ENCODE measurements at places on chromosomes 5 and 9. TPM values are rescaled to one million over a fixed set of nuclear protein-coding genes. Genes with fewer than 3 reads are reported as not detected.

- no peak for DNase-seq
- H3K27ac ChIP-seq, result no peak overlapping the region
- no peaks in the 10 kb centered on the region for H3K4me1 ChIP-seq
- no peak overlapping the region for H3K4me3 ChIP-seq
- H3K36me3 ChIP-seq, result no peaks in the 10 kb centered on the region
Measured at GRCh38 chr5:113163328-113163727, 186.7 kb downstream of the DCP2 start.

- no peak overlapping the region for H3K27ac ChIP-seq
- no peaks in the 10 kb centered on the region for H3K4me1 ChIP-seq
- no peaks in the 10 kb centered on the region for H3K36me3 ChIP-seq
- no peak for DNase-seq
- H3K27me3 ChIP-seq, result no peaks in the 10 kb centered on the region
Measured at GRCh38 chr5:162956570-162956969, 480.8 kb upstream of the CCNG1 start.

GRCh38 chr5:56322592-56322991, 89.5 kb upstream of the ANKRD55 start:
- no peak for DNase-seq
- no peaks in the 10 kb centered on the region for H3K27me3 ChIP-seq
- peaks cover 22% of the 10 kb centered on the region for H3K4me1 ChIP-seq
- no peak overlapping the region for H3K4me3 ChIP-seq

DNA sequence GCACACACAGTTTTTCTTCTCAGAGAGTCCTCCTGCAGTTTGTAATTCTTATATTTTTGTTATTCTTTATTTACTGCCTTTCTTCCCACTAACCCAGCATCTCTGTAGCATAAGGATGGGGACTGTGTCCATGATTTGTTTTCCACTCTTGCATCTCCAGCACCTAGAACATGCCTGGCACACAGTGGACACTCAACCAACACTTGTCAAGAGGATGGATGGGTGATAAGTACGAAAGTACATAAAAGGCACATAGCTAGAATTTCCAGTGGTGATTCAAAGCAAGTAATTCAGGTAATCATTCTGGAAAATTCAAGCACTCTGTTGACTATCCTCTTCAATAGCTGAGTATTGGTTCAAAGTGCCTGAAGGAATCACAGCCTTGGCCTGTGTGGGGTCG, 60.2 kb upstream of the TRIO start:
- DNase-seq, result no peak
- no peaks in the 10 kb centered on the region for H3K36me3 ChIP-seq
- H3K27ac ChIP-seq, result no peak overlapping the region
- no peaks in the 10 kb centered on the region for H3K4me1 ChIP-seq
- H3K27me3 ChIP-seq, result no peaks in the 10 kb centered on the region
- H3K4me3 ChIP-seq, result no peak overlapping the region

Gene CAMK2A
- total RNA-seq, result not detected

DNA sequence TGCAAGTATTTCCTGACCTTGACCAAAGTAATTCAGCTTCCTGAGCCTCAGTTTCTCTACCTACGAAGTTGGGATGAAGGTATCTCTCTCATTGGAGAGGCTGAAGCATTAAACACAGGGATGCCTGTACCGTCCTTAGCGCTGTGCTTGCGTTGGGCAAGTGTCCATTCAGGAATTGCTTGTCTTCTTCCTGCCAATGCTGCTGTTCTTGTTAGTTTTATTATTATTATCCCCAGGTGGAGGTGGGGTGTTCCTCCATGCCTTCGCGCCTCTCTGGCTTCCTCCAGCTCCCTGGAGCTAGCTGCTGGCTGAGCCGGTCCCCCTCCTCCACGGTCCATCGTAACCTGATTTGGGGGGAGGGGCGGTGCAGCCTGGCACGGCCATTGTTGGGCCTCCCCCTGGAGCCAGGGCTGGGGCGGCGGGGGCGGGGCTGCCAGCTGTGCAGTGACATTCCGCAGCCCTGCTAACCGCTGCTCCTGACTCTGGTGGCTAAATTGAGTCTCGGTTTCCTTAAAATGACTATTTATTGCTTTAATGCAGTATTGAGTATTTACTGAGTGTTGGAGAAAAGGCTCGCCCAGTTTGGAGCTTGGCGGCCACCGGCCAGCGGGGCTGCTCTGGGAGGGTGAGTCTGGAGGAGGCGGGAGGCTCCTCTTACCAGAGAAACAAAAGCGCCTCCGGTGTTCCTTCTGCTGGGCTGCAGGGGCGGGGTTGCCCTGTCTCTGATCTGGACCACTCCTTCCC, 51.3 kb downstream of the LMX1B start:
- H3K27ac ChIP-seq, result no peak overlapping the region
- H3K27me3 ChIP-seq, result no peaks in the 10 kb centered on the region
- DNase-seq, result no peak
- H3K36me3 ChIP-seq, result no peaks in the 10 kb centered on the region
- H3K4me1 ChIP-seq, result no peaks in the 10 kb centered on the region

DNA sequence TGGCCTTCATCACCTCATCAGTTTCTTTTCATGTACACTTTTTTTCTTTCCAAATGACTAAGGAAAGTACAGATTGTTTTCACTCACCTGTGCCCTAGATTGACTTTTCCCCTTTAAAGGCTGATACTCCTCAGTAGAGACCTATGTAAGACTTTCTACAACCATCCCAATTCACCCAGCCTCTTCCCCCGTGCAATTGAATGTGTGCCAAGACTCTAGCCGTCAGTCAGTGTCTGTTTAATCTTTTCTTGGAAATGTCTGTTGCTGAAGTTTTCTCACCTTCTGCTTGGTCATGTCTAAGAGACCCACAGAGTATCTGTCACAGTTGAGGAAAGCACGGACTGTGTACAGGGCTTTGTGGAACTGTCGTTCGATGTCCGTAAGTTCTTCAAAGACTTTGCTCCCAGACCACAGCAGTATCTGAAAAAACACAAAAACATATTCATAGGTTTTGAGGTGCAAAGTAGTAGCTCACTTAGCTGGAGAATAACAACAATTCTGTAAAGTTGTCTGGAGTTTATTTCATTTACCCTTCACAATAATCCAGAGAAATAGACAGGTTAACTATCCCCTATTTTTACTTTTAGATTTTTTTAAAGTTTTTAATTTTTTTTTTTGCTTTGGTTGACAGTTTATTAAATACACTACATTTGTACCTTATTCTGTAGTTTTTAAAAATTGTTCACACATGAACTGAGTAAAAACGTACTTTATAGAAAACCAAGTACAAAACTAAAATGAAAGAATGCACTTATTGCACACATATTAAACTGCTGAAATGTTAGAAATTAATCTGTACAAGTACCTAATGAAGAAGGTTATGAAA, 13.6 kb downstream of the PDE6A start:
- no peak overlapping the region for H3K4me3 ChIP-seq
- no peaks in the 10 kb centered on the region for H3K36me3 ChIP-seq
- DNase-seq, result no peak
- no peaks in the 10 kb centered on the region for H3K4me1 ChIP-seq
- H3K27me3 ChIP-seq, result peaks cover 3% of the 10 kb centered on the region
- H3K27ac ChIP-seq, result no peak overlapping the region

Gene HSPB3
- not detected for total RNA-seq

Gene PRR7
- 28.2 TPM for total RNA-seq

GRCh38 chr9:14251154-14252071, 62.5 kb downstream of the NFIB start:
- no peak for DNase-seq
- H3K36me3 ChIP-seq, result no peaks in the 10 kb centered on the region
- H3K4me3 ChIP-seq, result no peak overlapping the region
- no peak overlapping the region for H3K27ac ChIP-seq
- no peaks in the 10 kb centered on the region for H3K4me1 ChIP-seq

GRCh38 chr5:115463983-115464382, 80.6 kb downstream of the FEM1C start:
- H3K36me3 ChIP-seq, result no peaks in the 10 kb centered on the region
- no peak for DNase-seq
- no peaks in the 10 kb centered on the region for H3K4me1 ChIP-seq
- H3K27ac ChIP-seq, result no peak overlapping the region

Gene PPP1R26
- 0.35 TPM for total RNA-seq

DNA sequence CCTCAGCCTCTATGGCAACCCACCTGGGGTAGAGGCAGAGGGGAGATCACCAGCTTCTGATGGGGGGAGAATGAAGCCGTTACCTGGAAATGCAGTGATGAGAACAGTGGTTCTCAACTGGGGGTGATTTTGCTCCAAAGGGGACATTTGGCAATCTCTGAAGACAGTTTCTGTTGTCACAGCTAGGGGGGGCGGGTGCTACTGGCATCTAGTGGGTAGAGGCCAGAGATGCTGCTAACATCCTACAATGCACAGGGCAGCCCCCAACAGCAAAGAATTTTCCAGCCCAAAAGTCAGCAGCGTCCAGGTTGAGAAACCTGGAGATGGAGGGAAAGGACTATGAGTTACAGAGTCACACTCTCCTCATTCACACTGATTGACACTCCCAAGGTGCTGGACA, 84.5 kb downstream of the FGF1 start:
- peaks cover 14% of the 10 kb centered on the region for H3K27me3 ChIP-seq
- no peak overlapping the region for H3K27ac ChIP-seq
- H3K4me3 ChIP-seq, result no peak overlapping the region
- no peaks in the 10 kb centered on the region for H3K4me1 ChIP-seq

GRCh38 chr9:749716-750115, 91.8 kb upstream of the DMRT1 start:
- no peaks in the 10 kb centered on the region for H3K27me3 ChIP-seq
- no peak for DNase-seq
- no peak overlapping the region for H3K4me3 ChIP-seq
- no peaks in the 10 kb centered on the region for H3K36me3 ChIP-seq
- no peak overlapping the region for H3K27ac ChIP-seq

Gene SLC6A7
- total RNA-seq, result not detected

- H3K27me3 ChIP-seq, result no peaks in the 10 kb centered on the region
- no peak for DNase-seq
- peaks cover 4% of the 10 kb centered on the region for H3K36me3 ChIP-seq
- no peak overlapping the region for H3K27ac ChIP-seq
Measured at GRCh38 chr5:79642210-79642609, 30.0 kb downstream of the TENT2 start.

Gene PTTG1
- total RNA-seq, result 14.0 TPM

GRCh38 chr5:153818626-153819025, 220.1 kb downstream of the FAM114A2 start:
- no peak overlapping the region for H3K4me3 ChIP-seq
- no peaks in the 10 kb centered on the region for H3K4me1 ChIP-seq
- H3K27ac ChIP-seq, result no peak overlapping the region
- DNase-seq, result no peak
- H3K36me3 ChIP-seq, result no peaks in the 10 kb centered on the region

GRCh38 chr9:129336130-129336528, 158.1 kb upstream of the IER5L start:
- H3K27me3 ChIP-seq, result no peaks in the 10 kb centered on the region
- H3K36me3 ChIP-seq, result no peaks in the 10 kb centered on the region
- H3K27ac ChIP-seq, result no peak overlapping the region
- peaks cover 21% of the 10 kb centered on the region for H3K4me1 ChIP-seq
- H3K4me3 ChIP-seq, result peak overlapping the region; percentile 46

GRCh38 chr5:133141746-133142145, 89.9 kb downstream of the HSPA4 start:
- DNase-seq, result no peak
- H3K27ac ChIP-seq, result no peak overlapping the region
- H3K27me3 ChIP-seq, result no peaks in the 10 kb centered on the region
- no peaks in the 10 kb centered on the region for H3K36me3 ChIP-seq
- H3K4me1 ChIP-seq, result no peaks in the 10 kb centered on the region
- no peak overlapping the region for H3K4me3 ChIP-seq

- no peaks in the 10 kb centered on the region for H3K4me1 ChIP-seq
- H3K36me3 ChIP-seq, result no peaks in the 10 kb centered on the region
- no peaks in the 10 kb centered on the region for H3K27me3 ChIP-seq
- DNase-seq, result no peak
- H3K27ac ChIP-seq, result no peak overlapping the region
Measured at GRCh38 chr5:124884114-124884513, 137.7 kb upstream of the ZNF608 start.

GRCh38 chr5:34490506-34491250, 165.4 kb upstream of the RAI14 start:
- H3K27ac ChIP-seq, result no peak overlapping the region
- no peaks in the 10 kb centered on the region for H3K36me3 ChIP-seq
- no peak for DNase-seq
- H3K4me1 ChIP-seq, result no peaks in the 10 kb centered on the region
- peaks cover 6% of the 10 kb centered on the region for H3K27me3 ChIP-seq
- no peak overlapping the region for H3K4me3 ChIP-seq

- no peaks in the 10 kb centered on the region for H3K36me3 ChIP-seq
- no peak overlapping the region for H3K27ac ChIP-seq
- no peaks in the 10 kb centered on the region for H3K4me1 ChIP-seq
- no peak for DNase-seq
Measured at GRCh38 chr5:181040631-181040945, 522 bp downstream of the BTNL9 start.

Gene SIGMAR1
- 27.7 TPM for total RNA-seq

DNA sequence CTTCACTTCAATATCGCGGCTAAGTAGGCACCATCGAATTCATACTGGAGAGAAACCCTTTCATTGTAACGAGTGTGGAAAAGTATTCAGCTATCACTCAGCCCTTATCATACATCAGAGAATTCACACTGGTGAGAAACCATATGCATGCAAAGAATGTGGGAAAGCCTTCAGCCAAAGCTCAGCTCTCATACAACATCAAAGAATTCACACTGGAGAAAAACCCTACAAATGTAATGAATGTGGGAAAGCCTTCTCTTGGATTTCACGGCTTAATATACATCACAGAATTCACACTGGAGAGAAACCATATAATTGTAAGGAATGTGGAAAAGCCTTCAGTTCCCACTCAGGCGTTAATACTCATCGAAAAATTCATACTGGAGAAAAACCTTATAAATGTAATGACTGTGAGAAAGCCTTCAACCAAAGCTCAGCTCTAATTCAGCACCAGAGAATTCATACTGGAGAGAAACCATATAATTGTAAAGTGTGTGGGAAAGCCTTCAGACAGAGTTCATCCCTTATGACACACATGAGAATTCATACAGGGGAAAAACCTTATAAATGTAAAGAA, 9.5 kb downstream of the ZNF879 start:
- no peaks in the 10 kb centered on the region for H3K4me1 ChIP-seq
- peaks cover 50% of the 10 kb centered on the region for H3K36me3 ChIP-seq
- H3K4me3 ChIP-seq, result no peak overlapping the region
- no peak for DNase-seq

DNA sequence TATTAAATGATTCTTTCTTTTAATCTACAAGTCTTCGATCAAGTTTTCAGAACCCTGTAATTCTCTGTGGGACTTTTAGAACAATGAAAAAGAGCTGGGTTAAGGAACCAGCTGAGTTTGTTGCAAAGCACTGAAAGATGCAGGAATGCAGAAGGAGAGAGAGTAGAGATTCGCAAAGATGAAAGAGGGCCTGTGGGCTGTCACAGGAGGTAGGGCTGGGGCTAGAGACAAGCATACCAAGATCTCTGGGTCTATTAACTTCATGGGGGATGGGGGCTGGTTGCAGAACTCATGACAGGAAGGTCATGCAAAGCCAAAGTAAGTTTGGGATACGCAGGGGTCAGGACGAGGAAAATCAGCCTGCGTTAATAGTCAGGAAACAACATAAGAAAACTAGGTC, 81.8 kb downstream of the LURAP1L start:
- no peak overlapping the region for H3K4me3 ChIP-seq
- no peaks in the 10 kb centered on the region for H3K27me3 ChIP-seq
- no peak for DNase-seq
- H3K27ac ChIP-seq, result no peak overlapping the region
- no peaks in the 10 kb centered on the region for H3K4me1 ChIP-seq
- no peaks in the 10 kb centered on the region for H3K36me3 ChIP-seq

Measured in T-cell (primary cell).